Bronchial epithelial cell (primary cell): ENCODE measurements at places on chromosomes 7 and 10. TPM values are rescaled to one million over a fixed set of nuclear protein-coding genes. Genes with fewer than 3 reads are reported as not detected.

The LRRTM3 gene
- not detected in 2 replicates for total RNA-seq

The RBM20 gene
- total RNA-seq = 1.8 TPM in 1 of 2 replicates, not detected in the other

The LHFPL3 gene
- total RNA-seq = not detected in 2 replicates

The CYP2C19 gene
- total RNA-seq = 0.26 and 1.2 TPM in 2 replicates

The CALHM3 gene
- not detected in 2 replicates for total RNA-seq

The GPR37 gene
- 1.6 and 3.7 TPM in 2 replicates for total RNA-seq

The ZNF804B gene
- total RNA-seq = not detected in 2 replicates

The PNLIPRP1 gene
- not detected in 2 replicates for total RNA-seq

The SFTPA1 gene
- not detected in 2 replicates for total RNA-seq

The TRIM56 gene
- total RNA-seq = 6.6 and 12.5 TPM in 2 replicates

The CTNNA3 gene
- total RNA-seq = under 0.01 TPM in 1 of 2 replicates, not detected in the other

The ZNF425 gene
- total RNA-seq = 3.7 TPM in 2 replicates

The PNLIPRP2 gene
- not detected in 2 replicates for total RNA-seq

The ZP3 gene
- total RNA-seq = 12.8 and 26.1 TPM in 2 replicates
